Transverse colon (tissue), 4 donors: ENCODE measurements at places on chromosomes 12 and 14.

DNA sequence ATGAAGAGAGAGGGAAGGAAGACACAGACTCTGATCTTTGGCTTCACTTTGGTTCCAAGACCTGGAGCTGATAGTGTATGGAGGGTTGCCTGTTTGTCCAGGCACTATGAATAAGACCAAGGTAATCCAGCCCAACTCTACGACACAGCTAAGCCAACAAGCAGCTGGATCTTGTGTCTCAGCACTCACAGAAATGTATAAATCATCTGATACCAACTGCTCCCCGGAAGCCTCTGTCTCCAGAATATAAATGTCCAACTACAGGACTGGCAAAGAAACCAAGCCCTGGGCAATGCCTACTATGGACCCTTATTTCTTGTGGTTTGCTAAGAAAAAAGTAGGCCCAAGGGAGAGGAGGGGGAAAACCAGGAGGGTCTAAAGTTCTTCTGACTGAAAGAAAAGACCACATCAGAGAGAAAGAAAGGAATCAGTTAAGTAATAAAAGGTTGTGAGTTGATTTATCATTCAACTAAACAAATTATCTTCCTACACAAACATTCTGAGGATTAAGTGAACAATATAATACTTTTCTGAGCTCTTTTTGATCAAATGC is 204.0 kb downstream of the DAD1 start:
- DNase-seq, result no peak

DNA sequence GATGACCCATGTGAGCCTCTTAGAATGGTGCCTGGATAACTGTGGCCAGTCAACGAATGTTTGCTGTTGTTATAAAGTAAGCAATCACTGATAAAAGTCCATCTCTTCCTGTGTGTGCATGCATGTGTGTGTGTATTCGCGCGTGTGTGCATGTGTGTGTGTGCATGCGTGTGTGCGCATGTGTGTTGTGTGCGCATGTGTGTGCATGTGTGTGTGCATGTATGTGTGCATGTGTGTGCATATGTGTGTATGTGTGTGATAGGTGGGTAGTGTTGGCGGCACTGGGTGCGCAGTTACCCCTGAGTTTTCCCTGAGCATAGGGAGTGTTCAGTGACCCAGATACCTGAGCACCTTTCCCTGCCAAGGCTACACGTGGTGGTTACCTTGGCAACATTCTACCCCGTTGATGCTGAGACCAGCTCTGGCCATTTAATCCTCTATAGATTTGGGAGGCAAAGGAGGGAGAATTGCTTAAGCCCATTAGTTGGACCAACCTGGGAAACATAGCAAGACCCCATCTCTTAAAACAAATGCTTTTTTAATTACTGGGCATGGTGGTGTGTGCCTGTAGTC is 137.8 kb downstream of the SLC15A4 start:
- no peak for DNase-seq

- peak; percentile 92 for DNase-seq
These were observed 17.5 kb downstream of the MTRFR start for GRCh38 chr12:123250471-123251383.

- no peak for DNase-seq
These were observed 11.5 kb upstream of the OVCH1 start for GRCh38 chr12:29508949-29509348.

- DNase-seq, result no peak
These were observed 201.2 kb upstream of the DDHD1 start for GRCh38 chr14:53354336-53354735.

GRCh38 chr12:21828779-21829178 is 54.3 kb upstream of the KCNJ8 start:
- DNase-seq, result peak; percentile 10

- DNase-seq, result no peak
These were observed 78.2 kb downstream of the SCN8A start for GRCh38 chr12:51669271-51669670.

DNA sequence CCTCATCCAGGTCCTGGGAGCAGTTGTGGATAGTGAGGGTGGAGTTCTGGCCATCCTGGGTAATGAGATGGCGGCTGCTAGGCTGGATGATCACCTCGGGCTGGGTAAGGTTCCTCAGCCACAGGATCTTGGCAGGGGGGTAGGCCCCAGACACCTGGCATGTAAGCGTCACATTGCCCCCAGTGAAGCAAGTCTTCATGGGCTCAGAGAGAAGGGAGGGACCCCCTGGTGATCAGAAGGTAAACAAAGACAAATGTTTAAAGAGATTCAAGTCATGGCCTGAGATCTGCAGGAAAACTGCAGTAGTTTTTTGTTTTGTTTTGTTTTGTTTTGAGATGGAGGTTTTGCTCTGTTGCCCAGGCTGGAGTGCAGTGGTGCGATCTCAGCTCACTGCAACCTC is 12.8 kb upstream of the WSB2 start:
- no peak for DNase-seq

GRCh38 chr12:3945671-3946070 is 72.5 kb upstream of the PARP11 start:
- DNase-seq, result no peak

DNA sequence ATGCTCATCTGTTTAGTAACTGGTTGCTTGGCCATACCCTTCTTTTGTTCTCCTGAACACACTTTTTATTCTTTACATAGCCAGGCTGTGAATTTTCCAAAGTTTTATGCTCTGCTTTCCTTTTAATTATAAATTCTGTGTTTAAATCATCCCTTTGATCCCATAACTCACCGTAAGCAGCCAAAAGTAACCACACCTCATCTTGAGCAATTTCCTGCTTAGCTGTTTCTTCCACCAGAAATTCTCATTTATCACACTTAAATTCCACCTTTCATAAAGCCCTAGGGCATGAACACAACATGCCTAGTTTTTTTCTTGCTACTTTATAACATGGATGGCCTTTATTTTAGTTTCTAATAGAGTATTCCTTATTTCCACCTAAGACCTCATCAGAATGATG is 510.7 kb downstream of the C12orf50 start:
- DNase-seq, result no peak

DNA sequence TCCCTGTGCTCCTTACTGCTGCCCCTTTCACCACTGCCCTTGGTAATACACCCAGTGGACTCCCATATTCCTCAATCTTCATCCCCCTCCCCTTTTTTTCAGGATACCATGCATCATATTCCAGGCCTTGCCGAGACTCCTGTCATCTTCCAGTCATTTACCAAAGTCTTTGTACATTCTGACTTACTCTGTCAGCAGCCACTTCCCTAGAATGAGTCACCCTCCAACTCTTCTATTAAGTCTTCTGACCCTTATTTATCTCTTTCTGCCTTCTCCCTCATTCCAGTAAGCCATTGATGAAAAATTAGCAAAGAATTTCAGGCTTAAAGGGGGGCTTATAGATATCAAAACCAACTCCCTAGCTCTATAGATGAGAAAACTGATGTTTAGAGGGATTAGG is 128.0 kb downstream of the STXBP6 start:
- DNase-seq, result no peak

- no peak for DNase-seq
These were observed 19.7 kb upstream of the RD3L start for GRCh38 chr14:103961928-103962578.
